ENCODE measurements at places on chromosomes 2 and 18.

- DNase-seq, result no peak
Observed at GRCh38 chr2:120715941-120716340, 19.7 kb upstream of the GLI2 start.

DNA sequence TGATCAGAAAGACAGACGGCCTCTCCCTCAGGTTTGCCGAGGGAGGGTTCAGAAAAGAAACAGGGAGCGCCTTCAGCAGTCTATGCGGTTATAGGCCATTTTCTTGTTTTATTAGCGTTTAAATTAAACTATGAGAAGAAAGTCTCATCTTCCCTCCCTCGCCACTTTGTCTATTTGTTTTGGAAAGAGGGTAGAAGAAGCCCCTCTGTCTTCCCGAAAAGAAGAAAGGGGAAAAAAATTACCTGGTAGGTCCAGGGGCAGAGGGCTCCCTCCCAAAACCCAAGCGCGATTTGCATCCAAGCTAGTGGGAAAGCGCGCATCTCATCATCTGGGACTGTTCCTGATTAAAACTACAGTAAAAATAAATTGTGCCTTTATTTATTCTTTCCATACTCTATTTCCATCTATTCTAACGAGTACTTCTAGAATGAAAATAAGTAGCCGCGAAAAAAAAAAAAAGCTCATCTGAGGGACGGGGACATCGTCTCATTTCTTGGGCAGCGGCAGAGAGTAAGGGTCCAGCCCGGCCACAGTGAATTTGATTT lies 2.4 kb downstream of the PAX8 start:
- no peak for DNase-seq

DNA sequence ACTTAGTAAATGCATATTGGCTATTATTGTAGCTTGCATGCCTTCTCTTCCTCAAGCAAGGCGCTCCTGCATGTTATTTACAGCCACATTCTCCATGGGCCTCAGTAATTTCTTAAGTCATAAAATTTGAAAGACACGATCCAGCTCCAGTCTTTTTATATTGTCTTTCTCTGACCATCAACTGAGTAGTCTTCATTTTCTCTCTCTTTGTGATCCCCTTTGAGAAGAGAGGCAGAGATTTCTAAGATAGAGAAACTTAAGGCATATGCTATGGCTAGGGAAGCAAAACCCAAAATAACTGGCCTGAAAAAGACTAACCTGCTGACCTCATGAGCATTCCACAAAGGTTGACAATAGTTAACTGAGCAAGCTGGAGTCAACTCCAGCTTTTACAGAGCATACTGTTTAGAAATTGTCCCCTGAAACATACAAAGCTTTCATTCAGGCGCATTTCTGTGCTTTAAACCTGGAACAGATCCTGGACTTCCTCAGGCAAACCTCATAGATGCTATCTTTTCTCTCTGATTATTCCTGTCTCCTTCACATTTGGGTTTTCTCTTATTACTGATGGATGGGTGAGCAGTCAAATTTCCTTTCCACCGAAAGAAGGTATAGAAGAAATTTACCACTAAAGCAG lies 4.6 kb downstream of the DPP4 start:
- DNase-seq, result no peak

GRCh38 chr18:65788373-65788772 lies 37.6 kb downstream of the CDH7 start:
- DNase-seq, result no peak

All from CD4-positive, alpha-beta T cell treated with Interleukin-17A for 4 hours (primary cell).